ENCODE measurements at places on chromosomes 12 and 14.
A peak's percentile ranks its signal among the peaks of the same experiment; 100 is the strongest.

DNA sequence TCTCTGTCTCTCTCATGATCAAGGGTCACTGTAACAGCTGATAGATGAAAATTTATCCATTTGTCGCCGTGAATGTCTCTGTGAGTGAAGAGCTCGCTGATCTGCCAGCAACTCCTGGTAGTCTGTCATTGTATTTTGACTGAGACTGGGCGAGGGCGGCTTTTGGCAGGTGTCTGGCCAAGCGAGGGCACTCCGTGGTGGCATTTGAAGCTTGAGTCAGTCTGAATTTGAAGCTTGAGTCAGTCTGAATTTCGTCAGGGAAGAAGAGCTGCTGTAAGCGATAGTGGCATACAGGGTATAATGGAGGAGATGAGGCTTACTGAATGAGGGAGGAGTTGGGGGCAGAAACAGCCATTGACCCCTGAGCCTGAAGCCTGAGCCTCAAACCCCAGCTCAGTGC lies 56.8 kb upstream of the FAM181A start:
- H3K27me3 ChIP-seq, result peaks cover 29% of the 10 kb centered on the region
- H3K36me3 ChIP-seq, result no peaks in the 10 kb centered on the region
- DNase-seq, result no peak
- H3K27ac ChIP-seq, result no peak overlapping the region

- peaks cover 64% of the 10 kb centered on the region for H3K4me1 ChIP-seq
- DNase-seq, result no peak
- H3K36me3 ChIP-seq, result peaks cover 4% of the 10 kb centered on the region
- H3K4me3 ChIP-seq, result peak overlapping the region; percentile 72
- no peaks in the 10 kb centered on the region for H3K27me3 ChIP-seq
These were observed 109.4 kb upstream of the CCND2 start for GRCh38 chr12:4164188-4164558.

- H3K4me1 ChIP-seq, result no peaks in the 10 kb centered on the region
- H3K27ac ChIP-seq, result no peak overlapping the region
- H3K36me3 ChIP-seq, result no peaks in the 10 kb centered on the region
These were observed 73.7 kb upstream of the SFSWAP start for GRCh38 chr12:131636940-131637750.

GRCh38 chr12:79023261-79023660 lies 158.7 kb downstream of the SYT1 start:
- no peaks in the 10 kb centered on the region for H3K27me3 ChIP-seq
- DNase-seq, result no peak
- H3K36me3 ChIP-seq, result no peaks in the 10 kb centered on the region
- no peak overlapping the region for H3K27ac ChIP-seq

DNA sequence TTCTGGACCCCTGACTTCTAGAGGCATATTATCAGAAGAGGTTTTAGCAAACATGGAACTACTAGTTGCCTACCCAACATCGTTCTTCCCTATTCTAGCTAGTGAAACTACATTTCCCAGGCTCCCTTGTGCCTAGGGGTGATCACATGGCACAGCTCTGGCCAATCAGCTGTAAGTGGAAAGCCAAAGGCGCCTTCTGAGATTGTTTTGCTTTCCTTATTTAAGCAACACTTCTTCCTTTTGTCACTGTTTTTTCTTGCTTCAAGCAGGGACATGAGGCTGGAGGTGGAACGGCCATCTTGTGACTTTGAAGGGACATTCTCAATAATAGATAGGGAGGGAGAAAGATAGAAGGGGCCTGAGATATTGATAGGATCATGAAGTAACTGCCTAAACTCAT lies 136.7 kb downstream of the ZNF664 start:
- H3K4me3 ChIP-seq, result no peak overlapping the region
- no peak overlapping the region for H3K27ac ChIP-seq
- peak; percentile 20 for DNase-seq
- no peaks in the 10 kb centered on the region for H3K36me3 ChIP-seq
- peaks cover 4% of the 10 kb centered on the region for H3K27me3 ChIP-seq
- H3K4me1 ChIP-seq, result no peaks in the 10 kb centered on the region

GRCh38 chr14:68322940-68323620 lies 469.8 kb downstream of the ZFP36L1 start:
- no peaks in the 10 kb centered on the region for H3K4me1 ChIP-seq
- H3K27me3 ChIP-seq, result no peaks in the 10 kb centered on the region
- DNase-seq, result no peak
- H3K4me3 ChIP-seq, result no peak overlapping the region
- no peaks in the 10 kb centered on the region for H3K36me3 ChIP-seq

GRCh38 chr12:131621701-131622421 lies 89.0 kb upstream of the SFSWAP start:
- H3K27ac ChIP-seq, result no peak overlapping the region
- DNase-seq, result no peak
- H3K27me3 ChIP-seq, result peaks cover 8% of the 10 kb centered on the region
- no peak overlapping the region for H3K4me3 ChIP-seq
- H3K4me1 ChIP-seq, result peaks cover 1% of the 10 kb centered on the region
- H3K36me3 ChIP-seq, result no peaks in the 10 kb centered on the region

DNA sequence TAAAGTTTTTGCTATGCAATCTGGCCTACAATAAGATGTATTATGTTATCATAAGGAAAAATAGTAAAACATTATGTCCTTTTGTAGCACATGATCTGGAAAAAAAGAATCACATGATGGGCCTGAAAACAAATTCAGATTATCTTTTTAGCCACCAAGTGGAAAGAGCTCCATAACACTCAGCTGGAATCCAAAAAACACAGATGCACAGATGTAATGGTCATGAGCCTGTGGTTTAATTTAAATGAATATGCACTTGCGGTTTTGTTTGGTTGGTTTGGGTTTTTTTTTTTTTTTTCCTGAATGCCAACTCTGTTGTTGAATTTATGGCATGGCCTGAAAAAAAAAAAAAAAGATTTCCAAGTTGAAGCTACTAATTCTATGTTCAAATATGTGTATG lies 4.1 kb downstream of the KCNC2 start:
- H3K4me1 ChIP-seq, result peaks cover 8% of the 10 kb centered on the region
- H3K27ac ChIP-seq, result no peak overlapping the region
- H3K4me3 ChIP-seq, result no peak overlapping the region
- H3K27me3 ChIP-seq, result peaks cover 35% of the 10 kb centered on the region
- no peak for DNase-seq

DNA sequence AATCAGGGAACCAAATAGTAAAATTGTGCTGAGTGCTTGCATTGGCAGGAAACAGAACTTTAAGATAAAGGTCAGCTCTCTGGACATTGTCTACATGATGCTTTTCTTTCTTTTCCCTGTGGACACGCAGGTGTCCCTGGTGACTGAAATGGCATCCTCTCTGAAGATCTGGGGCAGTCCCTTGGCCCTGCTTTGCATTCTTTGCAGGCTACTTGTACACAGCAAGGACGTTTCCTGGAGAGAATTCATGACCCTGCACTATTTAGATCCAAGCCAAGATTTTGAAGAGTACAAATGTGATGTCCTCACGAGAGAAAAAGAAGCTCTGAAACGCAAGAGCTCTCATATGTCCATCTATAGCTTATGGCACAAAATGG lies 11.3 kb upstream of the EDDM3A start:
- no peak overlapping the region for H3K27ac ChIP-seq
- H3K4me3 ChIP-seq, result no peak overlapping the region
- H3K36me3 ChIP-seq, result no peaks in the 10 kb centered on the region
- H3K4me1 ChIP-seq, result no peaks in the 10 kb centered on the region

DNA sequence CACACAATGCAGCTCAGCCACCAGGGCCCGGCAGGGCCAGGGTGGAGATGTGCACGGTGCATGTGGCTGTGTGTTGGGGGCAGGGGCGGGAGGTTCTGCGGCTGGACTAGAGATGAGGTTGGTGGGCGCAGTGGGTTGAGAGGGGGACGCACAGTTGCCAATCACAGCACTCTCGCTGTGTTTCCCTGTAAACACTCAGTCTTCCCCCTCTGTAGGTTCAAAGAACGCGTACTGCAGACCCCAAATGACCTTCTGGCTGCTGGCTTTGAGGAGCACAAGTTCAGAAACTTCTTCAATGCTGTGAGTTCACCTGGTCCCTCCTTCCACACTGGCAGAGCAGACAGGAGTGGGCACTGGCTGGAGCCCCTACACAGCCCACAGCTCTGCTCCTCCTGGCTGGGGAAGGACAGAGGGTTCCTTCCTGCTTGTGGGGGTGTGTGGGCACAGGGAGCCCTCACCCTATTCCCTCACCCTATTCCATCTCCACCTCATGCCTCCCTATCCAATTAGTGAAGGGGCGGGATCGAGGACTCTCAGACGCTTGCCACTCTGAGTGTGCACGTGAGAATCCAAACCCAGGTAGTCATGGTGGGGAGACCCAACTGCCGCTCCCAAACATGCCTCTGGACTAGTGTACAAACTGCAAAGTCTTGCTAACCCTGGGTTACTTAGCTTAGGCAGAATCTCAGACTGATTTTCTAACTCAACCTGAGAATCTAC lies 17.8 kb downstream of the OTUB2 start:
- H3K4me3 ChIP-seq, result no peak overlapping the region
- H3K4me1 ChIP-seq, result no peaks in the 10 kb centered on the region
- peak overlapping the region; percentile 36 for H3K27ac ChIP-seq
- H3K27me3 ChIP-seq, result no peaks in the 10 kb centered on the region

Data from activated CD4-positive, alpha-beta memory T cell treated with anti-CD3 and anti-CD28 coated beads, Interleukin-2, amount 10 ng/mL, durations not matched to agents 7 days and 5 days (primary cell).